SK-MEL-5 (cell line): ENCODE measurements at places on chromosomes 13 and 19.

DNA sequence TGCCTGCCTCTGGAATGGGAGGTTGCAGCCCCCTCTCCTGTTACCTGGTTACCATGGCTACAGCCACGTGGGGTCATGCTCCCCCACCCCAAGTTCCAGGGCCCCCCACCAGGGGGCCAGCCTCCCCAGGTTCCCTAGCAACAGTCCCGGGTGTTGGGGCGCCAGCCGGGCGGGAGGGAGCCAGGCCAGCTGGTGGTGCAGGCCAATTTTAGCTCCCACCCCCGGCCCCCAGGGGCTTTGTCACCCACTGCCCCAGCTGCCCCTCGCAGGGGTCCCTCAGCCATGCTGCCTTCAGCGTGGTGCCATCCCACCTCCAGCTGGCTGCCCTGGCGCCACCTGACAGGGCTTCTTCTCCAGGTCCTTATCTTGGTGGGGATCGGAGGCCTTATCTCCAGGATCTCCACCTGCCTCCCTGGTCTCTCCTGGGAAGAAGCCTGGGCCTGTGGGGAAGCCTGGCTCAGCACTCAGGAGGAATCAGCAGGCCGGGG lies 3.0 kb downstream of the MARK4 start:
- DNase-seq, result no peak

GRCh38 chr19:32868206-32868950 lies 1.2 kb downstream of the SLC7A9 start:
- no peak for DNase-seq

GRCh38 chr13:79403113-79403512 lies 2.9 kb downstream of the RBM26 start:
- DNase-seq, result no peak

DNA sequence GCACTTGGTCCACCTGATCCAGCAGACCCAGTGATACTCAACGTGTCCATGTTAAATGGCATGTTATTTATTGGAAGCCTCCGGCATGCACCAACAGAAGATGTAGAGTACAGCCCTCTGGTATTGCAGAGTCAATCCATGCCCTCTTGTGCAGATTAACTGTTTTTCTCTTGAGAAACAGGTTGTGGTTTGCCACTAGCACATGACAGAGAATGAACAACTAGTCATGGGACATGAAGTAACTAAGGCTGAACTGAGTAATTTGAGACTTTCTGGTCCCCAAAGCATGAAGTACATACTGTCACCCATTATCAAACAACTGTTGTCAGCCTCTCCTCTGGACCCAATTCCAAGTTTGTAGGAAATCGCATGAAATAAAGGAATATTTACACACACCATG lies 3.2 kb downstream of the ZNF562 start:
- DNase-seq, result no peak

- DNase-seq, result no peak
Measured at GRCh38 chr19:55353356-55353802, 1.1 kb downstream of the COX6B2 start.

DNA sequence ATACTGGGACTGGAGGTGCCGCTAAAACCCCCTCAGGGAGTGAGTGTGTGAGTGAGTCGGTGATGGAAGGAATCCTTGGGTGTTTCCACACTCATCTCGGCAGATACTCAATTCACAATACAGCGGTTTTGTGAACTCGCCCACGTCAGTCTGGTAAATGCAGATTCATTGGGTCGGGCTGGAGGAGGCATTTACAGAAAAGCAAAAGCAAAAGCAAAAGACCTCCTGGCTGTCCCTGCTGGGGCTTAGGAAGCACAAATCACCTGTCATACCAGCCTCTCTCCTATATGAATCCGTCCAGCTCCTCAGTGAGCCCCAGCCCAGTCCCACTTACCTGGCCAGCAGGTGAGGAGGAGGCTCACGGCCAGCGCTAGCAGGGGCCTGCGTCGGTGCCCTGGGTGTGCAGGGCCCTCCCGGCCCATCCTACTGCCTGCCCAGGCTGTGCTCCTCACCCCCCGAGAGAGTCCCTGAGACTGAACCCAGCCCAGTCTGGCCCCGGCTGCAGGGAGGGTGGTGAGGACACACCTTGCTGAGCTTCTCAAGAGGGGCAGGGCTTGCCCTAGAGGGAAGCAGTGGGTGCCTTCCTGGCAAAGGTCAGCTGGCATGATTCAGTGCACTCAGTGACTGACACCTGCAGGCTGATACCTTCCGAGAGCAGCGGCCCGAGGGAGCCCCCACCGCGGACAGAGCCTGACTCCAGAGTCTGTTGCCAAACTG lies at the start of gene MUC16:
Gene MUC16 (minus strand): TSS at position 475 of the 717 bp plus-strand sequence.
- no peak for DNase-seq

- no peak for DNase-seq
Measured at GRCh38 chr13:60230593-60230992, 66.9 kb upstream of the DIAPH3 start.

GRCh38 chr13:69980799-69981198 lies 126.8 kb upstream of the ATXN8OS start:
- DNase-seq, result no peak

GRCh38 chr13:78241278-78241919 lies 322.8 kb upstream of the EDNRB start:
- peak; percentile 77 for DNase-seq

DNA sequence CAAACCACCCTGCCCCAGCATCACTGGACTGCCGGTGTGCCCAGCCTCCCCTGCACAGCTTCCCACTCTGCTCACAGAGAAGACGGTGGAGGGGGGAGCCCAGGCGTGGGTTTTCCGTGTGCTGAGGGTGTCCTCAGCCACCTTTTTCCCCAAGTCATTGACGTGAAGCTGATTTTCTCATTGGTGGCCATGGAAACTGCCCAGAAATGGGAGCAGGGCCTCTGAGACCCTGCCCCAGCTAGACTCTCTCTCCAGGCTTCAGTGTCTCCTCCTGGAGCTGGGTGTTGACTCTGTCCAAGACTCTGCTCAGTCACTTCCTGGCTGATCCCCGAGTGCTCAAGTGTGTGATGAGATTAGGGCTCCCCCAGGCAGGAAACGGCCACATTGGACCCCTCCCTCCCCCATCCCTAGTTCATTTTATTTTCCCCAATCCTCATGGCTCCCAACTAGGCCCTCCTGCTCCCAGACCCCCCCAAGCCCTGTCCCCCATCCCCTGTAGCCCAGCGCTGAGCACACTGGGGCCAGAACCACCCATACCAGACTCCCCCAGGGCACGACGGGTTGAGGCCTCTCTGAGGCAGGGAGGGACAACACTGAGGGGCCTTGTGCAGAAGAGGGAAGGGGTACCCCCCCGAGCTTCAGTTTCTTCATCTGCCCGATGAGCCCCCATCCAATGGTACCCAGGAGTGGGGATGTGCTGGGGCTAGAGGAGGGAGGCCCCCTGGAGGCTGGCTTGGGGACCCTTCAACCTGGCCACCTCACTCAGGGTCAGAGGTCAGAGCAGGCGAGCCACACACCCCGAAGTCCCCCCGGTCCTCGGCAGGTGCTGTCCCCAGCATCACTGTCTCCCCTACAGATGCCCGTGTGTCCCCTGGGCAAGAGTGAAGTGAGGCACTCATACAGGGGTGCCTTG lies 1.2 kb upstream of the F2RL3 start:
- DNase-seq, result no peak

DNA sequence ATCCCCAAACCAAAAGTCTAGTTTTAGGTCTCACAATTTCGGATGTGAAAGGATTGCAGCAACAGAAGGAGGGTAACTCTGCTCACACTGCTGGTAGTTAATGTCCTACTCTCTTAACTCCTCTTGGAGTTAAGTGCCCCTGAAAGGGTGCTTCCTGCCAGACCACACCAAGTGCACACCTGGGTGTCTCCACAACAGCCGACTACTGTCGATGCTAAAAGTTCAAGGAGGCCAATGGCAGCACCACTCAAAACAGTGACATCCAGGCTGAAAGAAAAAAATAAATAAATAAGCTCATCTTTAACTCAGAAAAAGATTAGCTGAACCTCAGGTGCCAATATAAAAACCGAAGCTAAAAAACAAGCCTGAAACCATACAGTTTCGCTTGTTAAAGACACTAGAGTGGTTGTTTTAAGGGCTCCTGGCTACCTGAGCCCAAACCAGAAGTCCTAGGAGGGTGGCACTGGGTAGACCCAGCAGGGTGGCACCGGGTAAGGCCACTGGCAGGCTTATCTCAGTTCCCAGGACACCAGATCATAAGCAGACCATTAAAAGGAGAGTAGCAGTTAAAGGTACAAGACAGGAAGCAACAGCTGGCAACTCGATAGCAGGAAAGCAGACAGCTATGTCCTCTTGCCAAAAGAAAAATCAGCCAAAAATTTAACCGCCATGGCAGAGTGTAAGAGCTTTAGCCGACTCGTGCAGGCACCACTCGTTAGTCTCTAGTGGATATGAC lies 39.3 kb downstream of the BRD4 start:
- no peak for DNase-seq

- DNase-seq, result peak; percentile 82
Measured at GRCh38 chr19:43316591-43317319, 36.7 kb upstream of the CD177 start.

GRCh38 chr19:45809643-45810159 lies 5.4 kb downstream of the RSPH6A start:
- no peak for DNase-seq

DNA sequence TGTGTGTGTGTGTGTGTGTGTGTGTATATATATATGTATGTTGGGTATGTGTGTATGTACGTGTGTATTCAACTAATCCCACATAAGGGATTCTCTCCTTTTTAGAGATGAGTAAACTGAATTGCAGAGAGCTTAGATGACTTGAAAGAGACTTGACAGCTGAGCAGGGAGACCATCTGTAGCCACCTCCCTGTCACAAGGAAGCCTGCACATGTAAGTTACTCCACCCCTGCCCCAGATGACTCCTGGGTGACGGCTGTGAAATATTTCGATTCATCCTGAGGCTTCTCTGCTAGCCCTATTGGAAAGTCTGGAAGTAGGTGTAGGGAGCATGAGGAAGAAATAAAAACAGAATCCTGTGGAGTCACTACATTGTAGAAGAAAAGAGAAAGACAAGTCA lies 480.4 kb downstream of the FOXO1 start:
- DNase-seq, result no peak

GRCh38 chr13:21443171-21443570 lies 15.9 kb downstream of the ZDHHC20 start:
- no peak for DNase-seq

- no peak for DNase-seq
Measured at GRCh38 chr13:94063096-94063495, 416.4 kb downstream of the DCT start.

DNA sequence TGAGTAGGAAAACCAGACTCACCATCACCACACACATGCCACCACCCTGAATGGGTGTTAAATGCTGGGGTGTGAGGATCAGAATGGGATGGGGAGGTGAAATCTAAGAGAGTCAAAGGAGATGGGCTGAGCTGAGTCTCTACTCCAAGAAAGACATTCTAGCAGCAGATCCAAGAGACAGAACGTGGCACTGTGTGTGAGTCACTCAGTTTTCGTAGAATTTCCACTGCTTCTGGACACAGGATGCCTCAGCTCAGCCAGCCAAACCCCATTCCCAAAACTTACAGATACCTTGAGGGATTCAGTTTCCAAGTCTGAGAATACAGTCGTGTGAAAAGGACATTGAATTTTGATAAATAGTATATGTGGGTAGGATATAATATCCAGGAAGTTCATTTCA lies 7.3 kb upstream of the CYP2A7 start:
- no peak for DNase-seq

- DNase-seq, result no peak
Measured at GRCh38 chr13:87129602-87130300, 541.4 kb upstream of the SLITRK5 start.
